ENCODE measurements at places on chromosomes 13 and 19. TPM values are rescaled to one million over a fixed set of nuclear protein-coding genes. Genes with fewer than 3 reads are reported as not detected.

- H3K27ac ChIP-seq = no peak overlapping the region
- DNase-seq = no peak
- H3K36me3 ChIP-seq = peaks cover 2% of the 10 kb centered on the region
- H3K4me1 ChIP-seq = peaks cover 17% of the 10 kb centered on the region
- no peak overlapping the region for H3K4me3 ChIP-seq
Measured at GRCh38 chr13:40639221-40639681, 27.2 kb downstream of the FOXO1 start.

GRCh38 chr19:29757551-29757950, 42.5 kb upstream of the C19orf12 start:
- H3K27ac ChIP-seq = no peak overlapping the region
- no peaks in the 10 kb centered on the region for H3K4me1 ChIP-seq
- no peaks in the 10 kb centered on the region for H3K36me3 ChIP-seq
- H3K4me3 ChIP-seq = no peak overlapping the region
- no peaks in the 10 kb centered on the region for H3K27me3 ChIP-seq

- no peak overlapping the region for H3K4me3 ChIP-seq
- peaks cover 4% of the 10 kb centered on the region for H3K4me1 ChIP-seq
- H3K27me3 ChIP-seq = no peaks in the 10 kb centered on the region
- H3K36me3 ChIP-seq = 0 out of 2 replicates have a peak, but pooled peaks cover 10% of the 10 kb centered on the region
- H3K27ac ChIP-seq = no peak overlapping the region
Measured at GRCh38 chr13:51758691-51759090, 45.3 kb downstream of the DHRS12 start.

- H3K4me1 ChIP-seq = no peaks in the 10 kb centered on the region
- H3K27me3 ChIP-seq = no peaks in the 10 kb centered on the region
- no peak overlapping the region for H3K4me3 ChIP-seq
- H3K27ac ChIP-seq = no peak overlapping the region
- no peak for DNase-seq
Measured at GRCh38 chr13:50453188-50453587, 390.3 kb downstream of the DLEU7 start.

DNA sequence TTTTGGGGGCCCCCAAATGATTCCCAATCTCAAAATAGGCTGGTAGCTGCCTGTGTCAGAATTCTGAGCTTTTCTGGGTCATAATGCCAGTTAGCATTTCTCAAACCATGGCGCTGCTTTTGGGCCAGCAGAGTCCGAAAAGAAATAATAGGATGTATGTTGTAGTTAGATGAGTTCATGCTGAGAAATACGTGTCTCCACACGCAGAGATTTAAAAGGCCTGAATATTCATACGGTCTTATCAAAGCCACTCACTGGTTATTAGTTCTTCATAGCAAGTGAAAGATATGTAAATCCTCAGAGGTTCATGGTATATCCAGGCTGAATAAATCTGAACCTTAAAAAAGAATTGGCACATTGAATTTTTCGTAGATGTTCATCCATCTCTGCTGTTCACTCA, 124.5 kb downstream of the SHISA2 start:
- H3K27ac ChIP-seq = no peak overlapping the region
- no peak for DNase-seq
- no peaks in the 10 kb centered on the region for H3K36me3 ChIP-seq
- H3K27me3 ChIP-seq = no peaks in the 10 kb centered on the region
- H3K4me3 ChIP-seq = no peak overlapping the region
- H3K4me1 ChIP-seq = no peaks in the 10 kb centered on the region

DNA sequence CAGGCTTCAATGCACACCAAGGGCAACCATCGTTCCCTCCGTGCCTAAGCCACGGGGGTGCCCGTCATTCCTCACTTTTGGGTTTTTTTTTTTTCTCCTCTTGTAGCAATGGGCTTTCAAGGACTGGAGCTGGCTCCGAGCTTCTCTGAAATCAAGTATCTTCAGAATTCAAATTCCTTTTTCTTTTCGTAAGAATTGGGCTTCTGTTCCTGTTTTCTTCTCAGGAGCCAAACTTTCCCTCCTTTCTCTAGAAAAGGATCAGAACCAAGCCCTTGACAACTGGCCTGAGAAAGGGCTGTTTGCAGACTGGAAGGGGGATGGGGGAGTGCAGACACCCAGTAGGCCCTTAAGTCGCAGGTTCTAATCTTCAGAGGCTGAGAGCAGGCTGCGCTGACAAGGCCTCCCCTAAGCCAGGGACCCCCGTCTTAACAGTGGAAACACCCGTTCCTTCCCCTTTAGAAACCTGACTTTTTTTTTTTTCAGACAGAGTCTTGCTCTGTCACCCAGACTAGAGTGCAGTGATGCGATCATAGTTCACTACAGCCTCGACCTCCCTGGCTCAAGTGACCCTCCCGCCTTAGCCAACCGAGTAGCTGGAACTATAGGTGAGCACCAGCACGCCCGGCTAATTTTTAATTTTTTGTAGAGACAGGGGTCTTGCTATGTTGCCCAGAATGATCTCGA, 51.6 kb downstream of the RFX2 start:
- H3K4me3 ChIP-seq = no peak overlapping the region
- no peak overlapping the region for H3K27ac ChIP-seq
- H3K4me1 ChIP-seq = no peaks in the 10 kb centered on the region
- H3K27me3 ChIP-seq = no peaks in the 10 kb centered on the region
- no peaks in the 10 kb centered on the region for H3K36me3 ChIP-seq

ZNF93 gene
- total RNA-seq = 0.77 TPM

Data from GM12878 (cell line).